ENCODE measurements at places on chromosomes 11 and 22. TPM values are rescaled to one million over a fixed set of nuclear protein-coding genes. Genes with fewer than 3 reads are reported as not detected.

DNA sequence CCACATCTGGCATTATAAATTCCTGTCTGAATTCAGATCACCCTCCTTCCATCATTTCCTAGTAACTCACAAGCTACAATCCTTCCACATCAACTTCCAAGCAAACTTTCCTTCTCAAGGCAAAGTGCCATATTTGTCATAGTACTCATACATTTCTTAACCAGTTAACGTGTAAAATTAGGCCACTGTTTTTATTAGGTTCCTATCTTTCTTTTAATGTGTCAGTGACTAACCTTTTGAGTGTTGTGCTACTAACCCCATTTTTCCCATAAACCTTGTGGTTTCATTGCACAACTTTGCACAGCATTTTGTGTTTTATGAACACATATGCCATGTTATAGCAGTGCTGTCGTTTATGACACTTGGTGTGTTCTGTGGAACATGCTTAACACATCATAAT lies 90.1 kb downstream of the KIF18A start:
- H3K27ac ChIP-seq, result no peak overlapping the region
- H3K36me3 ChIP-seq, result peaks cover 32% of the 10 kb centered on the region
- no peaks in the 10 kb centered on the region for H3K27me3 ChIP-seq
- DNase-seq, result no peak
- H3K4me3 ChIP-seq, result no peak overlapping the region

GRCh38 chr11:46363031-46363407 lies 15.8 kb downstream of the DGKZ start:
- H3K4me1 ChIP-seq, result peaks cover 36% of the 10 kb centered on the region
- DNase-seq, result no peak
- no peaks in the 10 kb centered on the region for H3K36me3 ChIP-seq
- H3K27me3 ChIP-seq, result no peaks in the 10 kb centered on the region

GRCh38 chr11:115462004-115462541 lies 42.1 kb downstream of the CADM1 start:
- H3K27me3 ChIP-seq, result no peaks in the 10 kb centered on the region
- no peak overlapping the region for H3K4me3 ChIP-seq
- no peak for DNase-seq
- no peaks in the 10 kb centered on the region for H3K4me1 ChIP-seq
- no peak overlapping the region for H3K27ac ChIP-seq

Gene KRTAP5-1
- not detected for total RNA-seq

DNA sequence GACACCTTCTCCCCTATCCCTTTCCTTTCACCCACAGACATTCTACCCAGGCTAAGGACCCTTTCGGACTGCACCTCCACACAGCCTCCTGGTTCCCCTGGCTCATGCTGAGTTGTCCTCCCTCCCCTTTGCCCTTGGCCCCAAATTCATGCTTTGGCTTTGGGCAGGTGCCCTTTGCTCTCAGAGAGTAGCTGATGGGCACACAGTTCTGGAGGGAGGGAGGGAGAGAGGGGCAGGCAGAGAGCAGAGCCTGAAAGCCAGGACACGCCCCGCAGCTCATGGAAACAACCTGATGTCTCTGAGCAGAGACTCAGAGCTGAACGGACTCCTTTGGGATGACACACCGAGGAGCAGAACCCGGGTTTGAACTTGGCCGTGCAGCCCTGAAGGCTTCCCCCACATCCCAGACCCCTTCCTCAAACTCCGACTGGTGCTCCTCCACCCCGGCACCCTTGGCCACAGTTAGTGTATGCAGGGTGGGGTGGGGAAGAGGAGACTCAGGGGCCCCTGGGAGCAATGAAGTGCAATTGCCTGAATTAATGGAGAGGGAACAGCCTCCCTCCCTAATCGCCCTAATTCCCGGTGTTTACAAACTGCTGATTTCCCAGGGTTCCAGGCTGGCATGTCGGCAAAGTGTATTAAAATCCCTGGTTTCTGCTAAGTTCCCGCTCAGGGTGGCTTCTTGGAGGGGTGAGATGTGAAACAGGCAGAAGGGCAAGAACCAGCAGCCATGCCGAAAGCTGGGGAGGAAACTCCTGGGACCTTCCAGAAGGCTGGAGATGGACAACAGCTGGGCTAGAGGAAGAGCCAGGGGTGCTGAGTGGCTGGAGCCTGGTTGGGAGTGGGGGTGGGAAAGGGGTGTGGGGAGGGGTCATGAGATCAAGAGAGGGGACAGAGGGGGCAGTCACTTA lies 71.2 kb upstream of the SHISAL1 start:
- no peak overlapping the region for H3K27ac ChIP-seq
- H3K36me3 ChIP-seq, result no peaks in the 10 kb centered on the region
- DNase-seq, result no peak

Data from activated CD8-positive, alpha-beta memory T cell treated with anti-CD3 and anti-CD28 coated beads, Interleukin-2, amount 10 ng/mL, durations not matched to agents 7 days and 5 days (primary cell).